ENCODE measurements at places on chromosomes 3 and 15.

- no peak for DNase-seq
Observed at GRCh38 chr3:149245738-149246451, 24.3 kb upstream of the CP start.

- DNase-seq, result no peak
Observed at GRCh38 chr3:66606868-66607267, 106.0 kb upstream of the LRIG1 start.

DNA sequence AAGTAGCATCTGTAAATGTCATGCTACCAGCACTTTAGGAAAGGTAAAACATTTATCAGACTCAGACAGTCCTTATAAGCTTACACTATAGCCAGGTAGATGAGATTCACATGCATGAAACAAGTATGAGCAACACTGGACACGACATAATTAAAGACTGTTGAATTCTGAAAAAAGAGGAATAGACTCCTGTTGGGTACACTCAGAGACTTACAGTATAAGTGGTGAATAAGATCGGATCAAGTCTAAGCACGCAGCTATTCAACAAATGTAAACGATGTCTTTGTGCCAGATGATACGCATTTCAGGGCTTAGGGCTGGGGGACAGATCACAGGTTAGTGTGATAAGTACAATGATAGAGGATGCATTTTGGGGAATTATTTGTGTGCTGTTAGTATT lies 43.2 kb upstream of the SPPL2A start:
- DNase-seq, result no peak

- no peak for DNase-seq
Observed at GRCh38 chr3:13545952-13546454, 2.9 kb upstream of the FBLN2 start.

GRCh38 chr3:183695569-183696364 lies 1.8 kb upstream of the YEATS2 start:
- DNase-seq, result no peak

DNA sequence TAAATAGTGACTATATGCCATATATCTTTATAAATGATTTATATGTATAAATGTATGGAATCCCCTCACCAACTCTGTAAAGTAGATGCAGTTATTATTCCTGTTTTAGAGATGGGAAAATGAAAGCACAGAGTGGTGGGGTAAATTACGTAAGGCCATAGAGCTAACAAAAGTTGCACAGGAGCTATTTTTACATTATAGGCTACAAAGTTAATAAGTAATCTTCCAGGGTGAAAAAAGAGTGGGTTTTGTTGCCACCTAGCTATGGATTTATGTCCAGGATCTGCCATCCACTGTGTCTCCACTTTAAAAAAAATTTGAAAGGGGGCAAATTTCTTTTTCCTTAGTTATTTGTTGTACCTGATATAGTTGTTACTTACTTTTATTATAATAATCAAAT lies 235.7 kb downstream of the MCTP2 start:
- DNase-seq, result no peak

DNA sequence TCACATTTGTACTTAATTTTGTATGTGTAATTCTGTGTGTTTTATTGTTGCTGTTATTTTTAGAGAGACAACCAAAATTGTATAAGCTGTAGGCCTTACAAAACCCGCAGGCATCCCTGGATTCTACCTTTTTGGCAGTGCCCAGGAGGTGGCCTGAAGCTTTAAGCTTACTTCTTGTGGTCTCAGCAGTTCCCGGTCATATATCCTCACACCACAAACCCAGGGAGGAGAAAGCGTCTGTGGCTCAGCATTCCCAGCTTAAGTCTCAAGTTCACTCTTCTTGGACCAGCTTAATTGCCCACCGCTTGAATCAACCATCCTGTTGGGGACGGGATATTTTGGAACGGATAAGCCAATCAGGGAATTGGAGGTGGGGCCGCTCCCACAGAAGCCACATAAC lies 36.7 kb downstream of the C2CD4A start:
- no peak for DNase-seq

GRCh38 chr15:41483115-41483514 lies 10.6 kb upstream of the ITPKA start:
- no peak for DNase-seq

- no peak for DNase-seq
Observed at GRCh38 chr3:120130656-120131055, 36.4 kb upstream of the GSK3B start.

DNA sequence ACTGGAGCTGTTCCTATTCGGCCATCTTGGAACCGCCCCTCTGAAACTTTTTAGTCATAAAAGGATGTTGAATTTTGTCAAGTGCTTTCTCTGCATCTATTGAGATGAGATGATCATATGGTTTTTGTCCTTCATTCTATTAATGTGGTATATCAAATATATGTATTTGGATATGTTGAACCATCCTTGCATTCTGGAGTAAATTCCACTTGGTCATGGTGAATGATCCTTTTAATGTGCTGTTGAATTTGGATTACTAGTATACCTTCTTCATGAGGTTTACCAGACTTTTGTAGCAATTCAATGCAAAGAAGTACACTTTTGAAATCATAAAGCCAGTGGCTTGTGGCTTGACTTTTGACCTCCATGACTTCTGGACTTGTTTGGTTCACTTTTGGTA lies 33.4 kb upstream of the XRN1 start:
- DNase-seq, result no peak

GRCh38 chr3:135895734-135896121 lies 69.8 kb upstream of the PPP2R3A start:
- DNase-seq, result no peak

DNA sequence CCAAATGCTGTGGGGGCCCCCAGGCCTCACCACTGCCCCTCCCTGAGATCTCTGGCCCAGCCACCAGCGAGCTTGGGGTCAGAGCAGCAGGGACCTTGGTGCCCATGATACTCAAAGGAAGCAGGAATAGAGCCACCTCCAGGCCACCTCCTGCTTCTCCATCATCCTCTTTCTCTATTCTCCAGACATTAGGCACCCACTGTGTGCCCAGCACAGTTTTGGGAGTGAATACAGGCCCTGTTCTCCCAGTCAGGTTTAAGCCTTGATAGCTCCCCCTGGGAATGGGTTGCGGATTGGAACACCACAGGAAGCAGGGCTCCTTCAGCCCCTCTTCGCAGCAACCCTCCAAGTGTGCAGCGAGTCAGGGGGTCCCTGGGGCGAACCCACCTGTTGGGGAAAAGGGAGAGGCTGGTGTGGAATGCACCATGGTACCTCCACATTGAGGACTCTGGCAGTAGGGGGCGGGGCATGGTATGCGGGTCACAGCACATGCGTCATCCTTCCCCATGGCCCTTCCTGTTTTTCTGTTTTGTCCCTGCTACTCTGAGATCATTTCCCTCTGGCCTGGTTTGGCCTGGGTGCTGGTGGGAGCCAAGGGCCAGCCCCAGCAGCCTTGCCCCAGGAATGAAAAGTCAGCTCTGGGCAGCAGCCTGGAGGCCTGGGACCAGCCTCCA lies 14.2 kb upstream of the SEMA3B start:
- no peak for DNase-seq

GRCh38 chr3:145333931-145334330 lies 827.1 kb downstream of the PLOD2 start:
- no peak for DNase-seq

DNA sequence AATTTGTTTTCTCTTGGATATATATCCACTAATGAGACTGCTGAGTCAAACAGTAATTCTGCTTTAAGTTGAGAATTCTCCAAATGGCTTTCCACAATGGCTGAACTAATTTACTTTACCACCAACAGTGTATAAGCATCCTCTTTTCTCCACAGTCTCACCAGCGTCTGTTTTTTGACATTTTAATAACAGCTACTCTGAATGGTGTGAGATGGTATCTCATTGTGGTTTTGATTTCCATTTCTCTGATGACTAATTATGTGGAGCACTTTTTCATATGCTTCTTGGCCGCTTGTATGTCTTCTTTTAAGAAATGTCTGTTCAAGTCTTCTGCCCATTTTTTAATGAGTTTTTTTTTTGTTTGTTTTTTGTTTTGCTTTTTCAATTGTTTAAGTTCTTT lies 206.2 kb downstream of the CTNNB1 start:
- DNase-seq, result no peak

DNA sequence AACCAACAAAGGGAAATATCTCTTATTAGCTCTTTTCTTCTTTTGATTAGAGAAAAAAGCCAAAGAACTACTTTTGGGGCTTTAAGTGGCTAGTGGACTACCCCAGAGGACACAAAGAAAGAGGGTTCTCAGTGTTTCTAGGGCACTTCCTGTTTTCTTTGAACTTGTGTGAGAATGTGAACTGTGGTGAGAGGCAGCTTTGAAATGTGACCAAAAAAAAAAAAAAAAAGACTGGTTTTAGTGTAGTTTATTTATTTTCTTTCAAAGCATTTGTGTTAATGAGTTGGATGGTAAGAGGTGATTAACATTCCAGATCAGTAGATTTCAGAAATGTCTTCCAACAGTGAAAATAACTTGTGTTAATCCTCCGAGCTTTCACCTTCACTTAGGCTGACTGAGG lies 32.4 kb downstream of the SELENOT start:
- no peak for DNase-seq

GRCh38 chr3:170911051-170911450 lies 2.6 kb upstream of the EIF5A2 start:
- no peak for DNase-seq

GRCh38 chr15:91099616-91099994 lies 452 bp upstream of the SV2B start:
- no peak for DNase-seq

- DNase-seq, result no peak
Observed at GRCh38 chr3:52339612-52340011, 23.5 kb downstream of the DNAH1 start.

GRCh38 chr3:152209060-152209459 lies 59.7 kb upstream of the MBNL1 start:
- DNase-seq, result no peak

DNA sequence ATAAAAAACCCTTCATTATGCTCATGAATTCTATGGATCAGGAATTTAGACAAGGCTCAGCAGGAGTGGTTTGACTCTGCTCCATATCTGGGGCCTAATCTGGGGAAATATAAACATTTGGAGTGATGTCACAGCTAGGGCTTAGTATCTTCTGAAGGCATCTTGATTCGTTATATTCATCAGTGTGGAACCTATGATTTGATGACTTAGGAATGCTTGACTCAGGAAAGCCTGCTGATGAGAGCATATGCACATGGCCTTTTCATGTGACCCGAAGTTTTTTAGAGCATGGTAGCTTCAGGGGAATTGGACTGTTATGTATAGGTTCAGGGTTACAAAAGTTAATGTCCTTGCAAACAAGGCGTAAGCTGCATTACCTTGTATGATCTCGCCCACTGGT lies 184.9 kb upstream of the LRRC3B start:
- no peak for DNase-seq

DNA sequence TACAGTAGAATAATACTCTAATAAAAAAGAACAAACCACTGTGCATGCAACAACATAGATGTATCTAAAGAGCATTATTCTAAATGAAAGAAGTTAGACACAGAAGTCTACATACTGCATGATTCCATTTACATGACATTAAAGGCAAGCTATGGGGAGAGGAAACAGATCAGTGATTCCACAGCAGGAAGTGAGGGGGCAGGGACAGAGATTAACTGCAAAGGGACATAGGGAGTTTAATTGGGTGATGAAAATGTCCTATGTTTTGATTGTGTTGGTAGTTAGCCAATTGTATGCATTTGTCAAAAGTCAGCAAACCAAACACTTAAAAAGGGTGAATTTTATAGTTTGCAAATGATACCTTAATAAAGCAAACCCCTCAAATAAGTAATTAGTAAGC lies 13.8 kb downstream of the CRYGS start:
- no peak for DNase-seq

DNA sequence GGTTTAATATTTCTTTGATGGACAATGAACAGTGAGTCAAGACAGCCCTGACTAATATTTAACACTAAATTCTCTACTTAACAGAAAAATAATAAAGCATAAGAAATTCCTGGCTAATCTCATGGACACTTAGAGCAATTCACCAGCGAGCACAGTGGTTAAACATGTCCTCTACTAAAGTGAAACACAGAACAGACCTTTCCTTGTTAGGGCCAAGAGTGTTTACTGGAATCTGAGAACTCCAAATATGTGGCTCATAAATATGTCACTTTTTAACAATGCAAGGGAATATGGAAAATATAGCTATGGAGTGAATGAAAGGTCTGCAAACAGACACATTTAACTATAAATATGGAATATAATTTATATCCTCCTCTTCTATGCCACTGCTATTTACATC lies 18.6 kb upstream of the IGSF10 start:
- no peak for DNase-seq

GRCh38 chr3:133506215-133506901 lies 67.1 kb upstream of the CDV3 start:
- no peak for DNase-seq

GRCh38 chr3:179957264-179957845 lies 79.4 kb downstream of the PEX5L start:
- DNase-seq, result no peak

GRCh38 chr15:74307827-74308811 lies 59.3 kb downstream of the CYP11A1 start:
- no peak for DNase-seq

DNA sequence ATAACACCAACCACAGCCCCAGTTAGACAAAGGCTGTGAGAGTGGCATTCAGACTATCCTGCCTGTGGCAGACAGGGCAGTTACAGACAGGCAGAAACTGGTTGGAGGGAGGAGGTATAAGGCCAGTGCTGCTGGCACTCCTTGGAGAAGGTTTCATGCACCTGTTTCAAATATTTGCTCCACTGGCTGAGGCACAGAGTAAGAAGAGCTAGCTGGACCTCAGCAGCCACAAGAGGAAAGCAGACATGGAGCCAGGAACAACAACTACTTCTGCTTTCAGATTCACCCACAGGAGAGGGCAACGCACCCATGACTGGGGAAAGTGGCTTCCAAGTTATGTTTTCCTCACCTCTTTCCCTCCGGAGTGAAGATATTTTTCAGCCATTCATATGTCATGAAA lies 11.5 kb upstream of the PRKAR2A start:
- no peak for DNase-seq

DNA sequence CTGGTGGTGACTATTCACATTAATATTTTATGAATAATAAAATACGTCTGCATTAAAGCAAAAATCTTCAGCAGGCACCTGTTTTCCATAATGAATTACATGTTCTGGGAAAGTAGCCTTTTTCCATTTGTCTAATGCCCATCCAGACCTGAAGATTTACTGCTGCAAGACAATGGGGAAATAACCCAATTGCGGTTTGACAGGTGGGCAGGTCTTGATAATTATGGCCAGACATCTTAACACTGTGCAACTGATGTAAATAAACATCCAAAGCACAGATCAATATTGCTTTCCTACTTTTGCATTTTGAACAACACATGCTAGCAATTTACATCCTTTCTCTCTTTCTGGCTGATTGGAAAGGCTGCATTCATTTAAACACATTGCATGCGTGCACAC lies 173.9 kb downstream of the MEIS2 start:
- DNase-seq, result no peak

- no peak for DNase-seq
Observed at GRCh38 chr15:57410373-57410772, 34.1 kb downstream of the CGNL1 start.
